ENCODE measurements at places on chromosomes 2 and 18.

- DNase-seq, result no peak
Observed at GRCh38 chr2:101518578-101519492, 43.9 kb upstream of the RFX8 start.

GRCh38 chr2:15616429-15616828, 24.8 kb downstream of the DDX1 start:
- no peak for DNase-seq

DNA sequence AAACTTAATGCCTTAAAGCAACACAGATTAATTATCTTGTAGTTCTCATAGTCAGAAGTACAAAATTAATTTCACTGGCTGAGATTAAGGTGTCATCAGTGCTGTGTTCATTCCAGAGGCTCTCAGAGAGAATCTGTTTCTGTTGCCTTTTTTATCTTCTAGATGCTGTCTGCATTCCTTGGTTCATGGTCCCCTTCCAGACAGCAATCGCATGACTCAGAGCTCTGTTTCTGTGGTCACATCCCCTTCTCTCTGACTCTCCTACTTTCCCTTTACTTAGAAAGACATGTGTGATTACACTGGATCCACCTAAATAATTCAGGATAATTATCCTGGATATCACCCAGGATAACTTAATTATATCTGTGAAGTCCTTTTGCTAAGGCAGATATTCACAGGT, 148.6 kb downstream of the MAIP1 start:
- no peak for DNase-seq

GRCh38 chr2:181484851-181485637, 27.9 kb downstream of the ITGA4 start:
- DNase-seq, result no peak

- DNase-seq, result no peak
Observed at GRCh38 chr2:68837861-68838341, 33.3 kb downstream of the BMP10 start.

GRCh38 chr2:169362118-169362893, at the start of gene LRP2:
TSS of gene LRP2 (minus strand) at chr2:169362534. CDS start at chr2:169362399, 135 bp downstream.
- DNase-seq, result no peak

Measured in keratinocyte (primary cell).